ENCODE measurements at places on chromosomes 12 and 14.

DNA sequence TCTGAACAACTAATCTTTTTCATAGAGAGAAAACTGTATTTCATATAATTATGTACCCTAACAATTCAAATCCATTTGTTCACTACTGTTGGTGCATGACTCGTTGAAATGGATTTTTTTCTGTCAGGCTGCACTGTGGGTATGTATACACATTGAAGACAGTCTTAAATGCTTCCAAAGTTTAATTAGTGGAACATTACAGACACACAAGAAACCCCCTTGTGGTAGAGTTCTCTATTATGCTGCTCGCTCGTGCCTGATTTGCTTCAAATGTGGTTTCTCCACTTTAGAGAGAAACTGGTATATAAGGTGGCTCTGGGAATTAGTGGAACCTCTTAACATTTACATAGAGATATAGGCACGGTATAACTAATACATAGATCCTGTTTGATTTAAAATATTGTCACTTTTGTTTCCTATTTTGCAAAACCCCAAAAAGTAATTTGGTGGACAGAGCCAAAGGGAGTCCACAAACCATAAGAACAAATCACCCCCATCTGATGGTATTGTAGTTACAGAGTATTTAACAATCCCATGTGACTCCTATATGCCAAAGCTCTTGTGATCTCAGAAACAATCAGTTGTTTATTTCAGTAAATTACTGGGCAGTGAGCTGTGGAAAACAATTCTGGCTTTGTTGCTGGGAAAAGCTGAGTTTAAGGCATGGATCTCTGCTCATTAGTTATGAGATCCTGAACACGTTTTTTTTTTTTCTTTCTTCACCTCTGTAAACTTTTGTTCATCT, 159.5 kb downstream of the BRMS1L start:
- no peak for DNase-seq

GRCh38 chr12:93780101-93780641, 103.0 kb downstream of the CRADD start:
- DNase-seq: peak; percentile 53

DNA sequence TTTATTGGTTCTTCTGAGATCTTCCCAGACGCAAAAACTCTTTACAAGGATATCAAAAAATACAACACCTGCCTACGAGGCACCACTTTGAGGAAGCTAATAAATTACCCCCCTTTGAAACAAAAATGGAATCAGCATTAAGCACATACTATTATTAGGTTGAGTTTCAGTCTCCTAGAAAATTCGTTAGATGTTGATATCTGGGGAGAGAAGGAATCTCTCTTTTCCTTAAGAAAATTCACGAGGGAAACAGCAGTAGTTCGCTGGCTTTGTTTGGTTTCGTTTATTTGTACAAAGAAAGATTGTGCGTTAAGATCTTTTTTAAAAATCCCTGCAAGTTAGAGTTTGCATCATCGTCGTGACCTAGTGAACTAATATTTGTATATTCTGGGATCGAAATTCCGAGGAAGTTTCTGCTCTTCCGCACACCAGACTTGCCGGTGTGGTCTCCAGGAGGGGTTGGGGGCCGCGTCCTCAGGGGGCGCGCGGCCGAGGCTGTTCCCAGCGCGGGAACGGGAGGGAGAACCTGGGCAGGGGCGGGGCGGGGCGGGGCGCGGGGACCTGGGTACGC, 12.1 kb downstream of the NKX2-1 start:
- no peak for DNase-seq

DNA sequence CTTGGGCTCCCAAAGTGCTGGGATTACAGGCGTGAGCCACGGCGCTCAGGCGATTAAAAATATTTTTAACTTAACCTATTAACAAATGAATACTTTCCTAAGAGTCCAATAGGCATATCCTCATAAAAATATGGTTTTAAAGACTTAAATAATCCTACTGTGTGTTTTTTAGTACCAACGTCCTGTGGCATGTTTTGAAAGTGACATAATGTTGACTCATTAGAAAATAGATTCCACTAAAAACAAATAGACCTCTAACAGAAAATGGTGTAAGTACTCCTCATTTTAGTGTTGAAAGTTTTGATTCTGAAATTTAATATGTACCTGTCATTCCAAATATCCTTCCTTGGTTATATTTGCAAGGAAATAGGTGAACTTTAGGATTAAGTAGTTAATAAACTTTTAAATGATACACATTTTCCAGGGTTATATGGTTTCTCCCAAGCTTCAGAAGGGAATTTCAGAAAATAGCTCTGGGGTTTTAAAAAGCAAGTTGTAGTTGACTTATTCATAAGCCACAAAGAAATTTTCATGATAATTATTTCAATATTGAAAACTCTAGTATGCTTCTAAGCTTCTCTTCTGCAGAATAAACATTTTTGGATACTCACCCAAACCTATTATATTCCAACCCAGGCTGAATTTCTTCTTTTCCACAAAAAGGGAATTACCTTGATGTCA, 12.1 kb upstream of the LUM start:
- peak; percentile 21 for DNase-seq

- no peak for DNase-seq
These were observed 90.8 kb downstream of the EML1 start for GRCh38 chr14:99883866-99884650.

GRCh38 chr14:65011538-65011937, 24.8 kb downstream of the FNTB start:
- DNase-seq: no peak

DNA sequence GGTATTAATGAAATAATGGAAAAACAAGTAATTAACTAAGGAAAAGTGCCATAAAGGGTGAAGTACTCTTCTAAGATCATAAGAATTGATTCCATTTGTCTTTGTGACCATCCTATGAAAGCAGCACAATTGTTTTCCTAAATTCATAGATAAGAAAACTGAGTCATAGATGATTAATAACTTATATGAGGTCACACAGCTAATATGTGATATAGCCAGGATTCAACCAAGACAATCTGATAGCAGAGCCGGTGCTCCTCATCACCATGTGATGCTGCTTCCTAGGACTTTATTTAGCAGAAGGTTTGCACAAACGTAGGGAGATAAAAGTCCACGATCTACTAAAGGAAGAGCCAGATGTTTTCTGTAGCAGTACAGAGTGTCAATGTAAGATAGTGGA, 181.5 kb upstream of the SYT1 start:
- peak; percentile 58 for DNase-seq

DNA sequence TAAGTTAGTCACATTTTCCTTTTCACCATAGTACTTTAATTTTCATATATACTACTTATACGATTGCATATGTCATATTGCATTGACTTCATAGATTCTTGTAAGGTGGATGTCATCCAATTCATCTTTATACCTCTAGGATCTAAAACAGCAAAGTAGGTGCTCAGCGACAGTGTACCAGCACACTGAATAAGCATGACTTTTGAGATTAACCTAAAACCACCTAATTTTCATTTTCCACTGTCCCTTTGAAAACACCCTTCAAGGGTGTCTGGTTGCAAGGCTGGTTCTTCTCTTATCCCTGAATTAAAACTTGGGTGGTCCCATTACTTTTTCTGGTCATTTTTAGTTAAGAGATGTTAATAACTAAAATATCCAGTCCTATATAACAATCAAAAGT, 4.4 kb downstream of the GPR19 start:
- no peak for DNase-seq

DNA sequence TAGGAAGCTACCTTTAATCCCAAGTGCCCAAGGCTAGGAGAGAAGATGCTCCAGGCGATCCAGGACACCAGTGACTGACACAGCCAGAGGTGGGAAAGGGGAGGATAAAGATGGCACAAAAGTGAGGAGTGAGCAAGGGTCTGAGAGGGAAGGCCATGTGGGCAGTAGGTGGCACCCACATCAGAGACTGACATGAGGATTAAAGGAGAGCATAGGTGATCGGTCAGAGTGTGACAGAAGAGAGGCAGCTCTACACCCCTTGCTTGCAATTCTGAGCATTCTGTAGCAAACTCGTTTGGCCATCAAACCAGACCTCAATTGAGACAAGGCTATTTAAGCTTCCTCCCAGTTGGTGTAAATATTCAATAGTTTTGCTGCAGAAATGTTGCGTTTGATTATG, 724 bp upstream of the CD27 start:
- DNase-seq: no peak

DNA sequence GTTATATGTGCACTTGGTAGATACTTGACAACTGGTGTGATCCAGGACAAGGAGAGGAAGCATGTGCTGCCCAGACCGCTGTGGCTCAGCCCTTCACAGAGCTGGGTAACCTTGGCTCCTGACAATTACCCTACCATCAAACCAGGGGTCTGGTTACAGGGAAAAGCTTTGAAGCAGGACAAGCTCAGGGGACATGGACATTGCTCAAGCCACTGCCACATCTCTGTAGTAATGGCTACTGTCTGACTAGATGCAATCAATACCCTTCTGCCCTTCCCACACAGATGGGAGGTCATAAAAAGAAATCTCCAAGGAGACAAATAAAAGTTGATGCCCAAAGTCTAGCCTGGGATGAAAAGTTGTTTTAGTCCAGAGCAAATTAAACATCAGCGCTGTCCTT, 577.4 kb downstream of the MED13L start:
- no peak for DNase-seq

GRCh38 chr12:25502596-25502995, 50.5 kb downstream of the LMNTD1 start:
- no peak for DNase-seq
